ENCODE measurements at places on chromosomes 13 and 19.

DNA sequence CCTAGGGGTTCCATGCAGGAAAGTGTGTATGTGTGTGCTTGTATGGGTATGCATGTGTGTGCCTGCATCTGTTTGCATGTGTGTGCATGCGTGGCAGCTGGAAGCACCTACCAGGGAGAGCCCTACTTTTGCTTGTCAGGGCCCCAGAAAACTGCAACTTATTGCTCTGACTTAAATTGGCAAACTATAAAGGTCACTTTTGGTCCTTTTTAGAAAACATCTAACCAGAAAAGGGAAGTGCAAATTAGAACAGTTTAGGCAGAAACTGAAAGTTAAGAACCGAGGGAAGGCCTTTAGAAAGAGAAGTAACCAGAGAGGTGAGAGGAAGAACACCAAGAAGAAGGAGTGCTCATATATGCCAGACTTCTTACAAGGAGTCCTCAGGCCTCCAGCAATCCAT is 32.5 kb downstream of the DLEU7 start:
- no peak for DNase-seq

GRCh38 chr19:35856546-35857149 is at the start of gene KIRREL2:
Gene KIRREL2, plus strand, starts transcription at chr19:35856911. Its CDS starts 209 bp downstream, at chr19:35857120.
- DNase-seq: no peak

GRCh38 chr19:35247526-35248309 is 1.1 kb upstream of the LSR start:
- no peak for DNase-seq

GRCh38 chr13:110422913-110423688 is 116.0 kb downstream of the COL4A2 start:
- no peak for DNase-seq
